Adipose tissue (tissue), 3 donors: ENCODE measurements at places on chromosomes 12 and 14. TPM values are rescaled to one million over a fixed set of nuclear protein-coding genes. Genes with fewer than 3 reads are reported as not detected.

CAPZA3 gene
- not detected for polyA plus RNA-seq

TMEM233 gene
- 1.5 TPM for polyA plus RNA-seq

BAZ1A gene
- 5.9 TPM for polyA plus RNA-seq

STON2 gene
- polyA plus RNA-seq: 1.1 TPM

AHNAK2 gene
- 0.72 TPM for polyA plus RNA-seq

DTX3 gene
- 8.4 TPM for polyA plus RNA-seq

PTGR2 gene
- polyA plus RNA-seq: 3.2 TPM

CD9 gene
- polyA plus RNA-seq: 45.8 TPM

GLI1 gene
- 0.25 TPM for polyA plus RNA-seq

TROAP gene
- polyA plus RNA-seq: 0.22 TPM

ESRRB gene
- 0.52 TPM for polyA plus RNA-seq

FOXM1 gene
- polyA plus RNA-seq: 2.2 TPM

RAPGEF3 gene
- polyA plus RNA-seq: 239 TPM

TAS2R7 gene
- polyA plus RNA-seq: not detected

ZNF891 gene
- 0.44 TPM for polyA plus RNA-seq

CLEC4A gene
- polyA plus RNA-seq: 2.4 TPM

NUAK1 gene
- polyA plus RNA-seq: 2.8 TPM

PLEKHD1 gene
- 0.05 TPM for polyA plus RNA-seq

HIGD1C gene
- polyA plus RNA-seq: not detected

CLEC2B gene
- 1.5 TPM for polyA plus RNA-seq

USP44 gene
- polyA plus RNA-seq: 0.45 TPM

GUCY2C gene
- polyA plus RNA-seq: not detected

SLC2A13 gene
- 1.7 TPM for polyA plus RNA-seq

CLBA1 gene
- polyA plus RNA-seq: 2.8 TPM

ANO6 gene
- 11.7 TPM for polyA plus RNA-seq

KLRF1 gene
- 0.21 TPM for polyA plus RNA-seq

RAB5B gene
- 66.8 TPM for polyA plus RNA-seq

CLEC2D gene
- polyA plus RNA-seq: 1.2 TPM

ABCD2 gene
- polyA plus RNA-seq: 11.8 TPM

KCNC2 gene
- polyA plus RNA-seq: not detected

EGLN3 gene
- polyA plus RNA-seq: 3.9 TPM

C14orf180 gene
- 9.5 TPM for polyA plus RNA-seq

ADCY6 gene
- polyA plus RNA-seq: 28.0 TPM

PTPRO gene
- polyA plus RNA-seq: 0.45 TPM

RBP5 gene
- polyA plus RNA-seq: 1.9 TPM

MYRFL gene
- polyA plus RNA-seq: not detected

PPP4R4 gene
- polyA plus RNA-seq: 0.30 TPM

CCDC196 gene
- not detected for polyA plus RNA-seq

GPR68 gene
- polyA plus RNA-seq: 0.15 TPM
